ENCODE measurements at places on chromosomes 7 and 10.

DNA sequence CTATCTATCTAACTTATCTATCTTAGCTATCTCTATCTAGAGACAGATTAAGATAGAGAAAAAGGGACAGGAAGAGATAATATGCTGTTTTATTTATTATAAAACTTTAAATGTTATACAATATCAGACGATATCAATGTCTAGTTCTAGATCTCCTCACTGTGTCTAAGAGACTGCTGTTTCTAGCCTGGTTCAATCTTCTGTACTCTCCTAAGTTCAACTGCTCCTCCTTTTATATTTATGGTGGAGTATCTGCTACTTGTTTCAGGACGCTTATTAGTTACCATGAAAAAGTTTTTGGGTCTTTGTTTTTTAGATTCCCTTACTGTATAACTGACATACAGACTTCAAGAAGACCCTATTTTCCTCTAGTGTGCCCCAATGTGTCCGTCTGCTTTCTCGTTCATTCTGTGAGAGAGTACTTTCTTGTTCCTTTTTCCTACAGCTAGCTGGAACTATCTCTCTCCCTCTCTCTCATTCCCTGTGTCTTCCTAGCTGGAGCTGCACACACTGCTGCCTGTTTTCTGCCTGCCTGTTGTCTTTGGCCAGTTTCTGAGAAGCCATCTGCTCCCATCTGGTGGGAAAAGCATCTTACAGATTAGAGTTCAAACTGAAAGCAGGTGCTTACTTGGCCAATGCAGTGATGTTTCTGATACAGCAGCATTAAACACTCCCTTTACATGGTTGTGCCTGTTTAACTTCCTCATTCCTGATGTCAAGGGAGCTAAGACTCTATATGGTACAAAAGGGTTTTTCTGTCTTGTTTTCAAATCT, 49.4 kb upstream of the ARL4A start:
- no peak for DNase-seq

DNA sequence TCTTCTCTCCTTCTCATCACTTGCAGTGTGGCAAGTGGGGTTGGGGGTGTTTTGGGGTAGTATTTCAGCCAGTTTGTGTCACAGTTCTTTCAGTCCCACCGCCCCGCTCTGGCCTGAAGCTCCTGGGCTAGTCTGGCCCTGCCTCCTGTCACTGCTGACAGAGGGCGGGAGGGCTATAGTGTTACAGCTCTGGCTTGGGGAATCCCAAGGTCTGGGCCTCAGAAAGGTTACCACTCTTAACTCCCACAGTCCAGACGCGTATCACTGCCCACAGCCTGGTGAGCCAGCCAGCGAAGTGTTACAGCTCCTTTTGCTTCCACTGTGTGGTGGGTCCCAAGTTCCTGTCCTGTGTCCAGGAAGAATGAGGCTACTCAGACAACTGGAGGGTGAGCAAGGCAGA, 56.0 kb downstream of the ZNF777 start:
- no peak for DNase-seq

- DNase-seq: no peak
These were observed 15.5 kb upstream of the SP4 start for GRCh38 chr7:21412410-21412851.

DNA sequence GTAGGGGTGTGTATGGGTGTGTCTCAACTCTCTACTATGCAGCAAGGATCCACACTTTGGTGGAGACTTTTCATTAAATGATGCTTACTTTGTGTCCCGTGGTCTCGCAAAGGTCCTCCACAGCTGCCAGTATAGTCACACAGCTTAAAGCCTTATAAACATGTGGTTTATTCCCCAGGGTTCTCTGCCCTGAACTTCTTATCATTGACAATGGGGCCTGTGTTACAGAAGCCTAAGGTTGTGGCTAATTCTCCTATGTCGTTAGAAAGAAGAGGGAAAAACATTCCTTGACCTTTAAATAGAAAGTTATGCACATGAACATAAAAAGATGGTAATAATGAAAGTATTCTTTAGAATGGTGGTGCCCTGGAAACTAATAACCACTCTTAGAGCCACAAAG, 201.4 kb downstream of the INHBA start:
- DNase-seq: no peak

- DNase-seq: no peak
These were observed 9.1 kb downstream of the TMEM270 start for GRCh38 chr7:73870041-73870492.

DNA sequence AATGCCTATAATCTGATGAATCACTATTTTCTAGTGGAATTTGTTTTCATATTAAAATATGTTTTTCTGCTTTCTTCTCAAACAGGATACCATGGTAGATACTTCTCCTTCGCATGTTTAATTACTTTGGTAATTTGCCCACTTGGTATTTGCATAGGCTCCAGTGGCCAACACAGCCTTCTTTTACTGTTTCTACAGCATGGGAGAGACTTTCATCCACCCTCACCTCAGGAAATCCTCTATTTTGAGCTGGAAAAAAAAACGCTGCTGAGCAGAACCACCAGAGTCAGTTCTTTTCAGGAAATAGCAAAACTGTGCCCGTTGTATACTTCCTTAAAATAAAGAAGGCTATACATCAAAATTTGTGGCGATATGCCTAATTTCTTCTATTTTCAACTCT, 213.3 kb downstream of the MDFIC start:
- DNase-seq: no peak

GRCh38 chr10:86402283-86402941, 35.8 kb upstream of the GRID1 start:
- DNase-seq: no peak

GRCh38 chr10:22986771-22987542, 59.1 kb downstream of the ARMC3 start:
- no peak for DNase-seq

- DNase-seq: no peak
These were observed 34.1 kb upstream of the RTKN2 start for GRCh38 chr10:62302760-62303159.

DNA sequence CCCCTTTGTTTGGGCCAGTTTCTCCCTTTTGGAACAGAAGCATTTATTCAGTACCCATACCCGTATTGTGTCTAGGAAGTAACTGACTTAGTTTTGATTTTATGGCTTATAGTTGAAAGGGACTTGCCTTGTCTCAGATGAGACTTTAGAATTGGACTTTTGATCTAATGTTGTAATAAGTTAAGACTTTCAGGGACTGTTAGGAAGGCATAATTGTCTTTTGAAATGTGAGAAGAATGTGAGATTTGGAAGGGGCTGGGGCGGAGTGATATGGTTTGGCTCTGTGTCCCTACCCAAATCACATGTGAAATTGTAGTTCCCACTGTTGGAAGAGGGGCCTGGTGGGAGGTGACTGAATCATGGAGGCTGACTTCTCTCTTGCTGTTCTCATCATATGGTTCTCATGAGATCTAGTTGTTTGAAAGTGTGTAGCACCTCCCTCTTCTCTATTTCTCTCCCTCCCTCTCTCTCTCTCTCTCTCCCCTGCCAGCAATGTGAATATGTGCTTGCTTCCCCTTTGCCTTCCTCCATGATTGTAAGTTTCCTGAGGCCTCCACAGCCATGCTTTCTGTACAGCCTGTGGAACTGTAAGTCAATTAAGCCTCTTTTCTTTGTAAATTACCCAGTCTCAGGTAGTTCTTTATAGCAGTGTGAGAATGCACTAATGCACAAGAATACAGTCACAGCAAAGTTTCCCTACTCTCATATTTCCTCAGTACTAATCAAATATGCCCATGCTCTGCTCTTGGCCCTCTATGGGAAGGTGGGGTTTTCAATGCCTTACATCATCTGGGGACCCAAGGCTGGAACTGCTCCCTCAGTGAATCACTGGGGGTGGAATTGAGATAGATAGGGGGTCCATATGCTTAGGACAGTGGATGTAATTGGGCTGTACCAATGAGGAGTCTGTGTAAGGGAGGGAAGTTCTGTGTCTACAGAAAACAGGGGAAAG, 17.2 kb upstream of the AKR1C1 start:
- DNase-seq: no peak
